Activated CD4-positive, alpha-beta T cell treated with anti-CD3 and anti-CD28 coated beads, Interleukin-2, amount 50 U/mL, for 24 hours (primary cell): ENCODE measurements at places on chromosomes 6 and 20.

GRCh38 chr20:25247000-25247517 is 826 bp upstream of the PYGB start:
- no peak for DNase-seq

DNA sequence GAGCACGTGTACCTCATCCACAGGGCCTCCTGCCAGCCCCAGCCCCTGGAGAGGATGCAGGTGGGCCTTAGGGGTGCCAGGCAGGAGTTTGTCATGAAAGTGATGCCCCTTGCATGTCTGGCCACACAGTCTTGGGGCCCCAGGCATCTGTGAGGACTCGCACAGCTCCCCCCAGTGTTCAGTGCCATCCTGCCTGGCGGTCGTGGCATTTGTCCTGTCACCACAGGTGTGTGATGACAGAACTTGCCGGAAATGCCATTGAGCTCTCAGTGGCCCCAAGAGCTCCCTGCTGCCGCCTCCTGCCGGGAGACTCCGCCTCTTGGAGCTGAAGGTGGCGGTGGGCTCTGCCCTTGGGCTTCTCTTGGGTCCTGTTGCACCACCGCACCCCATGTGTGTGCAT is 30.6 kb upstream of the ADRM1 start:
- DNase-seq: no peak

GRCh38 chr20:14830466-14830865 is 493.1 kb upstream of the FLRT3 start:
- no peak for DNase-seq

- no peak for DNase-seq
These were observed 61.0 kb downstream of the SNAI1 start for GRCh38 chr20:50043573-50044352.

GRCh38 chr6:148271711-148272439 is 70.8 kb upstream of the SASH1 start:
- DNase-seq: no peak

DNA sequence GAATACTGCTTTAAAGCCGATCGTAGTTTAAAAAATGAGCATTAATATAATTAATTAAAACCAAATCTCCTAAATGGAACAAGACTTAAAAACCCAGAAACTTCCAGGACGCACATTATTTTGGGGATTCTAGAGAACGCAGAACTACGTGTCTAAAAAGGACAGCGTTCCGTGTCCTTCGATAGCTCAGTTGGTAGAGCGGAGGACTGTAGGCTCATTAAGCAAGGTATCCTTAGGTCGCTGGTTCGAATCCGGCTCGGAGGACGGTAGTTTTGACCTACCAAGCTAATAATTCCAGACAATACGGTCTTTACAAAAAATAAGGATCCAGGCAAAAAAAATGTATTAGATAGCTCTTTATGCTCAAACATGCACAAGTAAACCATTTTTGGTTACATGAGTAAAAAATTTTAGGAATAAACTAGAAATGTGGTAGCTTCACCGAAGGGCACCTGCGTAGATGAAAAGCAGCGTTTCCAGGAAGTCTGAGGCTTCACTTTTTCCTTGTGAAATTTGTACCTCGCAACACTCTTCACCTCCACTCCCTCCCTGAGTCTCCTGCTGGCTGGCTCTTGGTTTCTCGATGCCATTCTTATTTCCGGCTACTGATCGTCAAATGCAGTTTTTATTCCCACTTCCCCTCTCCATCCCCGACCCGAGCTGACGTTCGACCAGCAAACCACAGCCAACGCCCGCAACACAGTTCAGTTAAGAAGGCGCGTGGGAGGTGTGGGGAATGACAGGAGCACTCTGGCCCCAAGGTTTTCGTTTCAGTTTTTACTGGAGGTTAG is 19.6 kb upstream of the ABT1 start:
- DNase-seq: peak; percentile 83

- DNase-seq: no peak
These were observed 805 bp downstream of the PHF1 start for GRCh38 chr6:33411632-33412005.

DNA sequence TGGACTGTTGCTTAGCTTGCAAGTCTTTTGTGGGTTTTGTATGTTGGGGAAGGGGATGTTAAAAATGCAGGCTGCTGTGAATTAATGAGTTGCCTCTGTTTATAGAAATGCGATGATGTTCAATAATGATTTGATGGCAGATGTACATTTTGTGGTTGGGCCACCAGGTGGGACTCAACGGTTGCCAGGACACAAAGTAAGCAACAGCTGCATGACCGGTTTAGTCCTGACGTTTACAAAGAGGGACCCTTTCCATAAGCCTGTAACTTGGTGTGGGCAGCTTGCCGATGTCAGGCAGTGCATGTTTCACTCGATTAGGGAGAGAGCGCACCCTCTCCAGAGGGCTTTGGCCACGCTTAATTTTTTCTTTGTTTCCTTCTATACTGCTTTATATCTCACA is 1.3 kb downstream of the BTBD3 start:
- no peak for DNase-seq

DNA sequence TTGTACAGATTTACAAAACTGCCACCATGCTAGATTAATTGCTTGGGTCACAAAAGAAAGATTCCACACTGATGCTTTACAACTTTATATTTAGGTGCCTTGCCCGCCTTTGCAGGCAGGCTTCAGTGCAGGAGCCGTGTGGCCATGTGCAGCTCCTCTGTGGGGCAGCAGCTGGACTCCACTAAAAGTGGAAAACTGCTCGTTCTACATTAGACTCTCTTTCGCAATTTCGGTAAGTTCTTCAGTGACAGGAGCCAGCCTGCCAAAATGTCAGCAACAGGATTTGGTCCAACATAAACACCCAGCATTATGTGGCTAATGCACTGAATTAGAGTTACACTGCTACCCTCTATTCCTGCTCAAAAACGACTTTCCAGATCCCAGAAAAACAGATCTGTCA is 174.4 kb upstream of the KCNK16 start:
- DNase-seq: no peak

DNA sequence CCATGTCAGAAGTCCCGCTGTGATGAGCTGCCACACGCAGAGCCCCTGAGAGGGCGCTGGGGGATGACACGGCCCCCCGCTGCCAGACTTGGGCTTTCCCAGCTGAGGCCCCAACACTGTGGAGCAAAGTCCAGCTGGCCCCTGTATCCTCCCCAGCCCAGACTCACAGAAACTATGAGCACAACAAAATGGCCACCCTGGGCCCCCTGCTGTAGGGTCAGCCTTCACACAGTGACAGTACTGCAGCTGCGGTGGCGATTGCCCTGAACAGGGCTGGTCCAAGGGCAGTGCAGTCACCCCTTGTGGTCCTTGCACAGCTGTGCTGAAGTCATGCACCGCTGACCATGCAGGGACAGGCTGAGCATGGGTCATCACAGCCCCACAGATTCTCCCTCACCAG is 78.2 kb upstream of the CST7 start:
- DNase-seq: no peak

- peak; percentile 46 for DNase-seq
These were observed 49.4 kb downstream of the TMEM242 start for GRCh38 chr6:157273756-157274470.

DNA sequence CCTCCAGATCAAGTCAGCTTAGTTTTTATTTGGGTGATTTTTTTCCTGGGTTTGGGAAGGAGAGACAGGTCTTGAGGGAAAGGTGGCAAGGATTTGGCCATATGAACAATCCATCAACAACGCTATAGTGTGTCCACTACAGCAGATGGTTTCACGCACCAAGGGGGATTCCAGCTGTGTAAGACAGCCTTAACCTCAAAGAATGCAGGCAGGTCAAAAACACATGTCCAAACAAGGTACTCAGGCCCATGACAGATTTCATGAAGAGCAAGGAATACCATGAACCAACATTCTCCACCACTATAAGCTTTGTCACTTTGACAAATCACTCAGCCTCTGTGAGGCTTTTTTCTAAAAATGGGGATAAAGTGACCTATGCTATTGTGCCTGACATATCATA is 2.0 kb downstream of the AIF1 start:
- DNase-seq: no peak

GRCh38 chr20:41178904-41179432 is 41.6 kb downstream of the PLCG1 start:
- no peak for DNase-seq

GRCh38 chr6:42877695-42878094 is 1.7 kb upstream of the RPL7L1 start:
- no peak for DNase-seq

GRCh38 chr6:23533944-23534343 is 592.1 kb upstream of the NRSN1 start:
- DNase-seq: no peak

GRCh38 chr6:17856306-17856705 is 131.1 kb downstream of the KIF13A start:
- DNase-seq: no peak
